ENCODE measurements at places on chromosomes 13 and 19.

DNA sequence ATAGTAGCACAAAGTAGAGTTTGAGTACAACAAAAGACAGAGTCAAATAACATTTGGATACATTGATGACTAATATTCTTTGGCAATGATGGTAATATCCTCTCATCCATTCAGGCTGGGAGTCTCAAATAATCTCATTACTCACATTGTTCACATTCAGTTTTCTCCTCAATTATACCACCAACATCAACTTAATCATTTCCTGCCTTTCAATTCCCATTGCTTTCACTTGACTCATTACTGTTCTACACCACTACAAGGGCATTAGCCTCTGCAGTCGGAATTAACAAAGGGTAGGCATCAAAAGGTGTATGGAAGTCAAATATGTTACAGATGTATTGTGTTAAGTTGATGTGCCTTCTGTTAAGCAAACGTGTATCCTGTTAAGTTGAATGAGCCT is 518.4 kb upstream of the SLITRK1 start:
- DNase-seq, result no peak

- no peak for DNase-seq
These were observed 729 bp downstream of the STK11 start for GRCh38 chr19:1206150-1206863.

DNA sequence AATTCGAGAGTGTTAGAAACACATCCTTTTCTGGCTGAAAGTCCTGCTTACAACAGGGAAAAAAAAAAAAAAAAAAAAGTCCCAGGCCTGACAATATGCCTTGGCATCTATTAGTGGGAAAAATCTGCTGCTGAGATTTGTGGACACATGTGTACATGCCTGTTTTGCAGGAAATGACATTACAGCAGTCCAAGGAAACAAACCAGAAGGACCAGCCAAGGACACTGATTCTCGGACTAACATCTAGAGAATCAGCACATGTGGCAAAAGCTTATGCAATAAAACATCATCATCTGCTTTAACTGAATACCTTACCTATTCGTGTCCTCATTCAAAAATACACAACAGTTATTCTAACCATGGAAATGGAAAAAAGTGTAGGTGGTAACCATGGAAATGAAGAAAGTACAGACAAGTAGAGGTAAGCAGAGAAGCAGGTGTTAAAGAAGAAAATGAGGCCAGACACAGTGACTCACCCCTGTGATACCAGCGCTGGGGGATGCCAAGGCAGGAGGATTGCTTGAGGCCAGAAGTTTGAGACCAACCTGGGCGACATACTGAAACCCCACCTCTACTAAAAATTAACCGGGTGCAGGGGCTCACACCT is 9.4 kb upstream of the DPY19L3 start:
- DNase-seq, result no peak

- DNase-seq, result peak; percentile 65
These were observed 14.6 kb downstream of the FRY start for GRCh38 chr13:32045982-32046785.

DNA sequence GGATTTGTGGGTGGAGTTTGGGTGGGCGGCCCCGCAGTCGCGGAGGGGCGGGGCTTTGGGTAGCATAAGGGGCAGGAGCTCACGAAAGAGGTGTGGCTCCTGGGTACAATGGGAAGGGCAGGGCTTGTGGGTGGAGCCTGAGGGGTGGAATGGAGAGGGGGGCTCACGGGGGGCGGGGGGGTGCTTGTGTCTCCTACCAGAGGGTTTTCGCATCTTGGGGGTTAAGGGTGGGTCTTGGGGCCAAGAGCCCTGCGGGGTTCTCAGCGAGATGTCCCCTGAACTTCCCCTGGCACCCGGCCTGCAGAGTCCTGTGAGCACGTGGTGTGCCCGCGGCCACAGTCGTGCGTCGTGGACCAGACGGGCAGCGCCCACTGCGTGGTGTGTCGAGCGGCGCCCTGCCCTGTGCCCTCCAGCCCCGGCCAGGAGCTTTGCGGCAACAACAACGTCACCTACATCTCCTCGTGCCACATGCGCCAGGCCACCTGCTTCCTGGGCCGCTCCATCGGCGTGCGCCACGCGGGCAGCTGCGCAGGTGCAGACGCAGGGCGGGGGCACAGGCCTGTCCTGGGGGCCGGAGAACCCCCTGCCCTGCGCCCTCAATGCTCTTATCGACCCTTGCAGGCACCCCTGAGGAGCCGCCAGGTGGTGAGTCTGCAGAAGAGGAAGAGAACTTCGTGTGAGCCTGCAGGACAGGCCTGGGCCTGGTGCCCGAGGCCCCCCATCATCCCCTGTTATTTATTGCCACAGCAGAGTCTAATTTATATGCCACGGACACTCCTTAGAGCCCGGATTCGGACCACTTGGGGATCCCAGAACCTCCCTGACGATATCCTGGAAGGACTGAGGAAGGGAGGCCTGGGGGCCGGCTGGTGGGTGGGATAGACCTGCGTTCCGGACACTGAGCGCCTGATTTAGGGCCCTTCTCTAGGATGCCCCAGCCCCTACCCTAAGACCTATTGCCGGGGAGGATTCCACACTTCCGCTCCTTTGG is 5.1 kb downstream of the FSTL3 start:
- DNase-seq, result no peak

DNA sequence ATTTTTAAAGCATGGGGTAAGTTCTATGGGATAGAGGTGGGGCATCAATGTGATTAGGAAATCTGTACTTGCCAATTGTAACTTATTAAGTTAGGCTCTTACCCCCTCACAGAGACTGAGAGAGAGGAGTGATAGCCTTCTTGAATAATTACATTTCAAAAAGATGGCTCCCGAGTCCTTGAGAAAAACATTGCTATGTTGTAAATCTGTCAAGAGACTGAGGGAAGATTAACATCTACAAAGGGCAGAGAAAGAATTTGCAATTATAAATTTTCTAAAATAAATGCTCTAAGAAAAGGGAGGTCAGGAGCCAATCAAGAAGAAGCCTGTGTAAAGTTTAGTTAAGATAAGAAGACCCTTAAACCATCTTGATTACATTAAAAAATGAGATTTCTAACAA is 1570.8 kb downstream of the OLFM4 start:
- DNase-seq, result peak; percentile 61

GRCh38 chr19:7505682-7506384 is 10.1 kb upstream of the ZNF358 start:
- DNase-seq, result no peak

DNA sequence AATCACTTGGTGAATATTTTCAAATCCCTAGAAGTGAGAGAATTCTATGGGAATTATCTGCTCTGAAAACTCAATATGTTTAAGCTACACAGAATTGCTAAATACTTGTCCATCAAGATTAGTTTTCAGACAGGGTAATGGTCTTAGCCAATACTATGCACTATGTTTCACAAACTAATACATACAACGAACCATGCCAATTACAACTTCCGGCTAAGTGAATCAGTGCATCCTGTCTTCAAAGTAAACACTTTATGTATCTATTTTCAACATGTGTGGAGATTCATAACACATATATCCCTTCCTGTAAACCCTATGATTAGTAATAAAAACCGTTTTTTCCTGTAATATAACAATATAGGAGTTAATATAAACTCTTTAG is 181.5 kb downstream of the POSTN start:
- DNase-seq, result peak; percentile 1

DNA sequence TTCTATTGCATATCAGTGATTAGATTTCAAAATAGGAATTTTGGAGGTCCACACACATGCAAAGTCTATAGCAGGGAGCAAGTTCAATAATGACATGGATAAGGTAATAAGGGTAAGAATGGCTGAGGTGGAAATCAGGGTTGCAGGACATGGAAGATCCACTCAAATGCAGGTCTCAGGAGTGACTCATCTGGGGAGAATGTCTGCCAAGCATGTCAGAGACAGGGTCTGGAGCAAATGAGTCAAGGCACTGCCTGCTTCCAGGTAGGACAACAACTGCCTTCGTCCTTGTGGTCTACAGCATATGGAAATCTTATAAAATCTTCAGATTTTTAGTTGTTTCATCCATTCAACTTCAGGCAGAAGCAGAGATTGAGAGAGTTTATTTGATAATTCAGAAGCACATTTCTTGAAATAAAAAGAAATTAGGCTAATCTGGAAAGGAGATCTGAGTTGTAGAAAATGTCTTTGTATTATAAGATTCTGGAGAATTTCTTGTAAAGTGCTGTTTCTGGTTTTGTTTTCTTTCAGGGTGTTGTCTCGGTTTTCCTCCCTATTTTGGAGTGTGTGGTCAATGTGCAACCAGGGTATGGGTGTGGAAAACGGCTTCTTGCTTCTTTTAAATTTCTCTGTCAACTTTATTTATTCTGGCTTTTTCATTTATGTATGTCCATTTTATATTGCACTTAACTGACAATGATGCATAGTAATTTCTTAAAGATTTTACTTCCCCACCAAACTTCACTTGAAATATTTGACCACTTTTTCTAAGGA is 748.8 kb downstream of the LIG4 start:
- no peak for DNase-seq

GRCh38 chr19:56170261-56170660 is 5.5 kb upstream of the GALP start:
- no peak for DNase-seq

DNA sequence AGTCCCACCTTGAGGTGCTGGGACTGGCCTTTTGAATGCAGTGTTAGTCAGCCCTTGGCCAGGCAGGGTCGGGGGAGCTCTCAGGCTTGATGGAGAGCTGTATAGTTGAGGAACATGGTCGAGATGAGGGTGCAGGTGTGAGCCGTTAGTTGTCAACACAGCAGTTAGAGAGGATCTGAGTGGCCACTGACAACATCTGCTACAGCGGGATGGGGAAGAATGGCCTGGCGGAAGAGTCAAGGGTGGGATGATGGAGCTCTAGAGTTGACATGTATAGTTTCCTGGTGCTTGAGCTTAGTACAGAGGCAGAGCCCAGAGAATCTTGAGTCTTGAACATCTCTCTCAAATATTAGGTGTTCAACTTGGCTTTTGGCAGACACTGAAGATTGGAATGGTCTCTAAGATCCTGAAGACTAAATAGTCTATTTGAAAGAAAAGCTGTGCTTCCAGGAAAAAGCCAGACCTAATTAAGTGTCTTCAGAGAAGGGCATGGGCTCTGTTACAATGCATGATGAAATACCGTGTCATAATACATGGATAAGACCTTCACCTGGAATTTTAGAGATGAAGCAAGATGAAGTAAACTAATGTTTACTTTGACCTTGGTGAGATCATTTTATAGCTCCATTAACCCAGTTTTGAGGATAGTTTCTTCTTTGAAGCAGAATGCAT is 9.7 kb downstream of the PCCA start:
- no peak for DNase-seq

DNA sequence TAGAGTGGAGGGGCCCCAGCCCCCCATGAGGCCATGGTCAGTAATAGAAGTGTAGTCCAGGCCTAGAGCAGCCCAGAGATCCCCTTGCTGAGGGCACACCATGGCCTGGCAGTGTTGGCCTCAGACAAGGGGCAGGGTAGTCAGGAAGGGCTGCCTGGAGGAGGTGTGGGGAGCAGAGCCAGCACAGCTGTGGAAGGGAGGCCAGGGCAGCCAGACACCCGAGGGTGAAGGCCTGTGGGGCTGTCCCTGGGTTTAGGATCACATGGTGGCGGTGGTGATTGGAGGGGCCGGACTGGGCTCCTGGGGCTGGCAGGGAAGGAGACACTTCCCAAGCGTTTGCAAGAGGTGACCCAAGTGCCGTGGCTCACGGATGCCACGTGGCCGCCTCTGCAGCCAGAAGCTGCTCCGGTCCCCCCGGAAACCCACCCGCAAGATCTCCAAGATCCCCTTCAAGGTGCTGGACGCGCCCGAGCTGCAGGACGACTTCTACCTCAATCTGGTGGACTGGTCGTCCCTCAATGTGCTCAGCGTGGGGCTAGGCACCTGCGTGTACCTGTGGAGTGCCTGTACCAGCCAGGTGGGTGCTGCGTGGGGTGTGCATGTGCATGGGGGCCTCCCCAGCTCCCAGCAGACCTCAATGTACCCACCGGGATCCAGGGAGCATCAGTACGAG is 11.6 kb upstream of the TEKTIP1 start:
- no peak for DNase-seq

DNA sequence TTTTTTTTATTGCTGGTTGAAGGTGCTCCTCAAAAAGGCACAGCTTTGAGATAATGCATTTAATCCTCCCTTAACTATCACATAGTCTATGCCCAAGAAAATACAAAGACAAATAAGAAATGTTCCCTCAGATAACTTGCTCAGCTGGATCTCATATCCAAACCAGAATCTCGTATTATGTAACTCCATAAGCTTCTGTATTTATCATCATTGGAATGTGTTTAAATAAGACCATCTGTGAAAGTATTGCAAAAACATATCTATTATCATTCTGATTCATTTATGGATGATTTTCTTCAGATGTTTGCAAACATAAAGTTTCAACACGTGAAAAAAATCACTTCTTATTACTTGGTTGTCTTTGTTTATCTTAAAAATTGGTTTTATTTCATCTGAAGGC is 190.9 kb downstream of the IRS2 start:
- no peak for DNase-seq

- no peak for DNase-seq
These were observed 20.6 kb upstream of the WDR18 start for GRCh38 chr19:963486-963951.

- DNase-seq, result no peak
These were observed 8.1 kb downstream of the FARP1 start for GRCh38 chr13:98150832-98151479.

GRCh38 chr19:54556194-54556593 is 17.4 kb upstream of the LILRA2 start:
- DNase-seq, result no peak

GRCh38 chr13:99339736-99340397 is 32.7 kb upstream of the GPR183 start:
- no peak for DNase-seq

- DNase-seq, result no peak
These were observed 3.1 kb downstream of the HRC start for GRCh38 chr19:49152119-49152550.

- no peak for DNase-seq
These were observed 128.2 kb downstream of the SLITRK1 start for GRCh38 chr13:83753912-83754624.

GRCh38 chr19:45440873-45441654 is 17.3 kb upstream of the ERCC1 start:
- no peak for DNase-seq

DNA sequence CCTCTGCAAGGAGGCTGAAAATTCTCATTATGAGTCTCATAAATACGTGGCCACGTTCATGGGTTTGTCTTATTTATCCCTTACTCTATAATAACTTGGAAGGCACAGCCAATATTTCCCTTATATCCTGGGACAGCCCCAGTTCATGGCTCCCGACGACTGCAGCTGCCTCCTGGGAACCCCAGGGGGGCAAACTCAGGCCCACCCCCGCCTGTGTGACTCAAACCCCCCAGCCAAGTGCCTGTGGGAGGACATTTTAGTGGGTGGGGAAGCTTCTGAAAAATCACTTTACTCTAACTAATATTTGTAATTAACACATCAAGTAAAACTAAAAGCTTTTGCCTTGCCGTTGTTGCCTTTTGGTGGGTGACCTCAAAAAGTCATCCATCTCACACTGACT is 14.3 kb downstream of the RASA3 start:
- DNase-seq, result no peak

GRCh38 chr13:49248622-49249002 is 887 bp downstream of the CDADC1 start:
- DNase-seq, result no peak

GRCh38 chr13:91618315-91618714 is 219.9 kb downstream of the GPC5 start:
- DNase-seq, result no peak
